ENCODE measurements at places on chromosomes 7 and 10.

GRCh38 chr7:116806046-116806944 is 56.1 kb upstream of the CAPZA2 start:
- DNase-seq: peak; percentile 13

GRCh38 chr7:148665221-148665620 is 33.5 kb upstream of the CUL1 start:
- DNase-seq: no peak

DNA sequence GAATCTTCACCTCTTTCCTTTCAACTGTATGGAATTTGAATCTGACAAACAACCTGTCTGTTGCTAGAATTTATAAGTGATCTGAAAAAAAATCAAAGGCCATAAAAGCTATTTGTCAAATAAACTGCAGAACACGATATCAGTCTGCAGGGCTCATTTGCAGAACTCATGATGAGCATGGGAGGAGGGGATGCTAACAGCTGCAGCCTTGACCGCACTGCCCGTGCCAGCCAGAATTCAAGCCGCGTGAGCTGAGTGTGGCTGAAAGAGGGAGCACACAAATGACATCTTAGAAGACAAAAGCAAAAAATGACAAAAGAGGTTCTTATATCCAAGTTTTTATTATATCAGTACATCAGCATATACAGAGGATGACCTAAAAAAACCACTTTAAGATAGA is 15.7 kb downstream of the LRRTM3 start:
- peak; percentile 63 for DNase-seq

- no peak for DNase-seq
Measured at GRCh38 chr10:47224546-47225218, 75.3 kb upstream of the GDF10 start.

DNA sequence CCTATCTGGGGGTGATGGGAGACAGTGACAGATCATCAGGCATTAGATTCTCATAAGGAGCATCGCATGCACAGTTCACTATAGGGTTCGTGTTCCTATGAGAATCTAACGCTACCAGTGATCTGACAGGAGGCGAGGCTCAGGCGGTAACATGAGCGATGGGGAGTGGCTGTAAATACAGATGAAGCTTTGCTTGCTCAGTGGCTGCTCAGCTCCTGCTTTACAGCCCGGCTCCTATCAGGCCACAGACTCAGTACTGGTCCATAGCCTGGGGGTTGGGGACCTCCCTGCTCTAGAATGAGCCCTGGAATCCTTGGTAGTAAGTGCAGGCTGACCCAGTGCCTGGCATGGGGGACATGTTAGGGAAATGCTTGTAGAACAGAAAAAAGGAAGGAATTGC is 426.0 kb downstream of the TYW1 start:
- no peak for DNase-seq

- DNase-seq: no peak
Measured at GRCh38 chr7:76126632-76127031, 75.1 kb upstream of the SRRM3 start.
